Motor neuron (in vitro differentiated cells): ENCODE measurements at places on chromosomes 2 and 18.

DNA sequence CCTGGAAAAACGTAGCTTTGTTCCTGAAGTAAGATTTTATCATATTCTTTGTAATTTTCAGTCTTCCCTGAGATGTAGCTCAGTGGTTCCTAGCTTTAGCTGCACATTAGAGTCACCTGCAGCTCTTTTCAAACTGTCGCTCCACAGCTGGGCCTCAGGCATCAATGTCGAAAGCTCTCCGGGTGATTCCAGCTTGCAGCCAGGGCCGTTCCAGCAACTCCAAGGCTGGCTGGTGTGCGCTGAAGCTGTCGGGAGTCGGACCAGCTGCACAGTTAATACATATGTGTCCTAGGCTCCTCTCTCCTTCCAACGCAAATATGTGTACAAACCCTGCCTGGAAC lies 609 bp upstream of the ZNF2 start:
- no peak for ATAC-seq

DNA sequence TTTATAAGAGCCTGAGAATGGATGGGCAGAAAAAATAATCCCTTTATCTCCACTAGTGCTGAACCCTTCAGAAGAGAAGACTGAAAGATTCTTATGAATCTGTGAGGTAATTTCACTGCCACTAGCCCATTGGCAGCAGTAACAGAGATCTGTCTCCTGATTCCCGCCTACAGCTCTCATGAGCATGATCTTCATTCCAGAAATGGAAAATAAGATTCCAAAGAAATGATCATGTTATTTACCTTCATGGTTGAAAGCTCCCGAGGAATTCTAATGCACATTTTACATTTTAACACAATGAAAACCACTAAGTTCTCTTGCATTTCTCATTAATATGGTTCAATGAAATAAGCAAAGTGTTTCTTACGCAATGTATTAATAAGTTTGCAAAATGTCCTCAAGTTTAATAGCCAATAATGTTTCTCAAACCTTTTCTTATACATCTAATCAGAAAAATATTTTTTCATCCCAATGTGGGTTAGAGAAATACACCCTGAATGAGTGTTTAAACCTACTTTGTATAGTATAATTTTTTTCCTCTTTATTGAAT lies 905.6 kb downstream of the TMEM182 start:
- no peak for ATAC-seq

DNA sequence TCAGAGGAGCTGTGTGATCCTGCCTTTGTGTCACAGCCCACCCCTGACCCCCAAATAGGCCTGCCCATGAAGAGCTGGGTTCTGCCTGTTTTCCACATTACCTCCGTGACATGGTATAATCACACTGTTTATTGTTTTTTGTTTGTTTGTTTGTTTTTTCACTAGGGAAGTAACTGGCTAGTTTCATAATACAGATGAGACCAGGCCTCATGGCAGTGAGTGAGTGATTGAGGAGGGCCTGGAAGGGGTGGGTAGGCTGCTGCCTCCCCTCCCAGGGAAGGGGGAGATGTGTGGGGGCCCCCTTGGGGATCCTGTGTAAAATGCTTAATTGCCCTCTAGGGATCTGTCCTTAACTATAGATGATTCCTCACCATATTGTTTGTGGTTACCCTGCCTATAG lies 190.5 kb downstream of the LDLRAD4 start:
- ATAC-seq = no peak

DNA sequence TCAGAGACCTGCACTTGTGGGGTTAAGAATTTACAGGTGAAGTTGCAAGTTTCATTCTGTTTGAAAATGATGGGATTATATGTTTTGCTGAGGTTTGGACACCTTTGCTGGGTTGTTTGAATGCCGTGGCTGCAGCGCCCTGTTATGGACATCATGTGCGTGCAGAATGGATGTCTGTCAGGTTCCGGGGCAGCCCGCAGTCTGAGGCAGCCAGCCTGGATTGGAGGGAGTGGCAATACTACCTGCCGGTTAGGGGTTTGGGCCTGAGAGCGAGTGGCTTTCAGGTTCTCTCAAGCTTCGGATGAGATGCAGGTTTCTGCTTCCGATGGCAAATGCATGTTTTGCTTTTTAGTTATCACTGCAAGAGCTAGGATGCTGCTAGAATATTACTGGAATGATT lies 1.1 kb downstream of the CASP8 start:
- ATAC-seq = no peak

DNA sequence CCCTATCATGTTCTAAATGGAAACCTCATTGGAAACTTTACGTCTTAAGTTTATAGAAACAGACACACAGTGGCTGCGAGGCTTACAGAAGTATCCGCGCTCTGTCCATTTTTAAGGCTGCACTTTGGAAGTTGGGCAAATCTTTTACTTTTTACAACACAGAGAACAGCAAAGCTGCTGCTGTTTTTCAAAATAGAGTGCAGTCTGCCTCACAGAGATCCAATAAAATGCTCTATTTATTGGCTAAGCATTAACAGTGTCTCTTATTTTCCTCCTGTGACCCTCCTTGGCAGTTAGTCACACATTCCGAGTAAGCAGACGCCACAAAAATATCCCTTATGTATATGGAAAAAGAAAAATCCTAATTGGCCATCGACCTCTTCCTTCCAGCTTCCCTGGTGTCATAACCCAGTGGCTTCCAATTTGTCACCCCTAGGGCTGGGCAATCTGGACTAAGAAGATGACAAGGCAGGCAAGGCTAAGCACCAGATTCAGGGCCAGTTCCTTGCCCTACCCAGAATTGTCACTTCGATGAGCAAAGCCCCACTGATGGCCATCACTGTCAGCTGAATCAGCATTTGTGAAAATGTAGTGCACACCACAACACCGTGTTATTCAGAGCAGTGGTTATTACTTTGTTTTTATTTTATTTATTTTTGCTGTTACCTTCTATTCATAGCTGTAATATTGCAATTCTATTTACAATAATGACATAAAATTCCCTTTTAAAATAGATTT lies 47.7 kb upstream of the MEIS1 start:
- ATAC-seq = peak; percentile 26

DNA sequence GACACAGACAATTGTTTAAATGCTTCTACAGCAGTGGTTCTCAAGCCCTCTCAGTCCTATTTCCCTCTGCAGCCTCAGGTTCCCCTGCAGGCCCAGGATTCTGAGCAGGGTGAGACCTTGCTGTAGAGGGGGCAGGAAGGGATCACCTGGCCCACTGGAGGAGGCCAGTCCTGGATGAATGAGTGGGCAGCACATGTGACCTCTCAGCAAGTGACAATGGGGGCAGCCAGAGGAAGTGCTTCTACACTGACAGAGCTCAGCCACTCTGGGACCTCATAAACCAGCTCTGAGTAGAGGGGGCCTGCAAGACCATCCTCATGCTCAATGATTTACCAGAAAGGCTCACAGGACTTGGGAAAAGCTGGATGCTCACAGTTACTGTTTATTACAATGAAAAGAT lies 63.2 kb downstream of the ASB1 start:
- ATAC-seq = no peak

- no peak for ATAC-seq
Measured at GRCh38 chr2:201915446-201915845, 109.1 kb downstream of the CDK15 start.

DNA sequence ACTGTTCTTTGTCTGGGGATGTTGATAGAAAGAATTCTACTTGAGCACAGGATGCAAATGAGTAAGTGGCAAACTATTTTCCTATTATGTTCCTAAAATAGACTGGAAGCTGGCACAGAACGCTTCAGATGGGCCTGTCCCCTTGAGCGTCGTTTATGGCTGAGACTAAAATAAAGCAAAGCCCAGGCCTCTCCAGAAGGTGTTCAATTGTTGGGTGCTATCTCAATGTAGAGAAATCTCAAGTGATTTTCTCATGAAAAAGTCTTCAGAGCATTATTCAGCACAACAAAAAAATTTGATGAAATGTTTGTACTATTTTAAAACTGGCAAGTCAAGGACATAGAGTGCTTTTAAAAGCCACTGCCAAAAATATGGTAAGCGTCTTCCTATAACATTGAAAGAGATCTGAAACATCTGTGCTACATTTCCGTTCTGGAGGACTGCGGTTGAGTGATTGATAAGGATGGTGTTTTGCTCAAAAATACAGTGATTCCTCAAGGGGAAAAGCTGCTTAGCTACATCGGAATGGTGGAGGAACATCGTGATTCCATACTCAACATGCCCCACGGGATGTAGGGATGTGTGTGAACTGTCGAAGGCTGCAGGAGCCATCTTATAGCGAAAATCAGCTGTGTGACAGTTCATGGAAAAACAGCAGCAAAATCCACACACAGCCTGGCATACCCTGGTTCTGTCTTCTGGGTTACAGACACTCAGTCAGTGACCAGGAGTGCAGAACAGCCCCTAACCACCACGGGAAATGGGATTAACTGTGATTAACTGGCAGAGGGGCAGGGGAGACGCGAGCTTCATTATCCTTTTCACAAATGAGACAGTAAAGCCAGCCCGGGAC lies 10.4 kb upstream of the LRRFIP1 start:
- no peak for ATAC-seq

DNA sequence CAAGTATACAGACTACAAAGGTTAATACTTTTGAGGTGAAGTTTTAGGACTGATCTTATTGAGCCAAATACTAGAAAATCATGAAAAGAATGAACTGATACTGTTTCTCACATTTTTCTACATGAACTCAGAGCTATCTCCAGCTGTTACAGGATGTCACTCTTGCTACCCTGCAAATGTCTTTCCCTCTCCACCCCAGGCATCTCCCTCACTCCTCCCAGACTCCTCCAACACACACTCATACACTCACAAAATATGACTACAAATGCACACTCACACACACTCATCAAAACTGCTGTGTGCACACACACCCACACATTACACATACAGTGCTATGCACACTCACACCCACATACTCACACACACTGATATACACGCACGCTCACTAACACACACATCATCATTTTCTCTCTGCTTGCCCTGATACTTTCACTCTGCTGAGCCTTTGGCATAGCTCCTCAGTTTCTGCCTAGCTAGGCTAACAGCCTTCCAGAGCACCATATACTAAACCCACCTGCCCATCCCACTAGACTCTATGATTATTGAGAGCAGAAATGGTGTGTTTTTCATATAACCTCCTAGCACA lies 273.3 kb downstream of the CD226 start:
- peak; percentile 29 for ATAC-seq

DNA sequence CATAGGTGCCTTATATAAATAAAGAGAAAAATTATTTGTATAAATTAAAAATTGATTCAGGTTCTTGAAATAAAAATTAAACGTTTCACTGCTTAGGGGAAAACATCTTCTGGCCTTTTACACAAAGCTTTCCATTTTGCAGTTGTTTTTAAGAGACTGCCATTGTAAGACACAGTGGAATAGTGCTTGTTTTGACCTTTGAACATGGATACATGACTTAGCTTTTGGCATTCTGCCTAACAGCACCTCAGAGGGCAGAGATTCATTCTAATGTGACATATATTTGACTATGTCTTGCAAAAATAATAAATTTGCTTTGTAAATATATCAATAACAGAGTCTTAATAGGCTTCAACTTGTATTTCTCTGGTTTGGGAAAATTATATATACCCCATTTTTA lies 142.1 kb downstream of the SLC4A10 start:
- ATAC-seq = no peak

DNA sequence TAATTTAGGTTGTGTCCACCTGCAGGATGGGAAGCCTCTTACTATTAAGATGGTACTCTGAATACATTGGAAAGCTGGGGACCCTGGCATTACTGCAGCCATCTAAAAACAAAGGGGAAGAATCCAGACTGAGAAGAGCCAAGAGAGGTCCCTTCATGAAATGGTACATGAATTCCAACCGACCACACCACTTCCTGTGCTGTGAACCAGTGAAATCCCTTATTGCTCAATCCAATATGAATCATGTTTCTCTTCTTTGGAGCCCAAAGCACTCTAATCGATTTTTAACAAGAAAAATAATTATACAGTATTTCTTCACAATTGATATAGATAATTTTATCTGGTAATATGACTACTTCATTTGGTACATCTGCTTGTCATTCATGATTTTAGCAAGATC lies 479.7 kb upstream of the RAB6C start:
- no peak for ATAC-seq

- ATAC-seq = no peak
Measured at GRCh38 chr18:74411475-74411874, 45.6 kb downstream of the DIPK1C start.

DNA sequence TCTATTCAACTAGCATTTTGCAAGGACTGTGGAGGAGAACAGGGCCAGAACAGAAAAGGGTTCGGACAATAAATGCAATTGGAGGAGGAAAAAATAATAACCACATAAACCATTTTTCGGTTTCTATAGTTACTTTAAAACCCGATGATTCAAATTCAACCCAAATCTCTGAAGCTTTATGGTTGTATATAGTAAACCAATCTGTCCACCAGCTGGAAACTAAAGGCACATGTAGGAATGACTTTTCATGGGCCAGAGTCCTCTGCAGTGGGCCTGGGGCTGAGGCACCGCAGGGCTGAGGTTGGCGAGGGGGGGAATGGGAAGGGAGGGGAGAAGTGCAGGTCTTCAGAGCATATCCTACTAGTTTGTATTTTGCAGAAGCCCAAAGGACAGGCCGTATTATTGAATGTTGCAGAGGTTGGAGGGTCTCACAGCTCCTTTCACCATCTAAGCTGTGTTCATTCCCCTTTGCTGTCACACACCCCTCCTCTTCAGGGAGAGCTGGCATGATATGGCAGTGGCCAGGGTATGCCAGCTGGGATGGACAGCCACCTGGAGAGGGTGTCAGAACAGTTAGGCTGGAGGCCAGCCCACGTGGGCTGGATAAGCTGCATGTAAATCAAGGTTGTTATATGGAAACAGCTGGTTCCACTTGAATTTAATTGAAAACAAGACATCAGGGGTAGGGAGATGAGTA lies 267.1 kb downstream of the PRKCE start:
- ATAC-seq = no peak

DNA sequence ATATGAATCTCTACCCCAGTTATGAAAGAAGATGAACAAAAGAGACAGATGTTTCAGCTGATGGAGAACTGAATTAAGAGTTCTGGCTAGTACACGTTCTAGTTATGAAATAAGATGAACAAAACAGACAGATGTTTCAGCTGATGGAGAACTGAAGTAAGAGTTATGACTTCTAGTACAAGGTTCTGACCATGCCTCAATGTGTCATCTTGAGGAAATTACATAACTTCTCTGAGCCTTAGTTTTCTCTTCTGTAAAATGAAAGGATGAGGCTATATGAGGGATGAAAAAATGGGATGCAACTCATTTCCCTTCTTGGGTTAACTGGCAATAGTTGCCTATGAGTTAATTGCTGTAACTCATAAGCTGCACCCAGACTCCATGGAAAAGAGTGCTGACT lies 92.9 kb upstream of the WDR75 start:
- no peak for ATAC-seq
